Endothelial cell of umbilical vein (primary cell): ENCODE measurements at places on chromosomes 7 and 10. TPM values are rescaled to one million over a fixed set of nuclear protein-coding genes. Genes with fewer than 3 reads are reported as not detected.

- H3K36me3 ChIP-seq = no peaks in the 10 kb centered on the region
- peak; percentile 94 for DNase-seq
- no peaks in the 10 kb centered on the region for H3K4me1 ChIP-seq
- peak overlapping the region; percentile 58 for H3K27ac ChIP-seq
These were observed 400.6 kb upstream of the IGFBP3 start for GRCh38 chr7:46321556-46322205.

DNA sequence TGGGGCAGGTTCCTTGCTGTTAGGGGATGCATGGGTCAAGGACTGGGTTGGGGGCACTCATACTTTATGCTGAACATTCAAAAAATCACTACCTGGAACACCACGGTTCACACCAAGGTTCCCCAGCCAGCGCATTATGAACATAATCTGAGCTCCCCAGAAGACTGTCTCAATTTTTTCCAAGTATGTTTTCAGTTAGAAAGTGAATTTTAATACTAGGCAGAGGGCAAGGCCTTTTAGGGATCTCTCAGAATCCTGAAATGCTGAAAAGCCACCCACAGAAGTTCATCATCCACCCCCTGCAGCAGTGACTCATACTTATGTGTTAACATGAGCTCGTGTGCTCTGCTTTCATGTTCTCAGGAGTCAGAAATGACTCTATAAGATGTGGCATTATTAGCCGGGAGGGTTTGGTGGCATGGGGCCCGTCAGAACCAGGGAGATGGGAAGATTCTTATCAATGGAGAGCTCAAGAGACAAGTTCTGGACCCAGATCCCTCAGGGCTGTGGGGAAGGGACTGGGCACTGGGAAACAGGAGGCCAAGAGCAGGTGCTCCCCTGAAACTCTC is 185.2 kb upstream of the ITGB1 start:
- no peaks in the 10 kb centered on the region for H3K36me3 ChIP-seq
- peaks cover 2% of the 10 kb centered on the region for H3K27me3 ChIP-seq
- H3K4me1 ChIP-seq = no peaks in the 10 kb centered on the region
- no peak overlapping the region for H3K4me3 ChIP-seq
- DNase-seq = no peak

GRCh38 chr7:81684514-81685269 is 85.2 kb downstream of the HGF start:
- DNase-seq = peak; percentile 96
- H3K4me3 ChIP-seq = no peak overlapping the region
- H3K27ac ChIP-seq = peak overlapping the region; percentile 23
- no peaks in the 10 kb centered on the region for H3K36me3 ChIP-seq
- H3K4me1 ChIP-seq = peaks cover 10% of the 10 kb centered on the region

- H3K4me1 ChIP-seq = no peaks in the 10 kb centered on the region
- H3K4me3 ChIP-seq = no peak overlapping the region
- H3K27ac ChIP-seq = no peak overlapping the region
These were observed 94.3 kb upstream of the MYO3A start for GRCh38 chr10:25839683-25840082.

PYROXD2 gene
- total RNA-seq = 7.0 TPM in 2 replicates
